ENCODE measurements at places on chromosomes 7 and 10.

DNA sequence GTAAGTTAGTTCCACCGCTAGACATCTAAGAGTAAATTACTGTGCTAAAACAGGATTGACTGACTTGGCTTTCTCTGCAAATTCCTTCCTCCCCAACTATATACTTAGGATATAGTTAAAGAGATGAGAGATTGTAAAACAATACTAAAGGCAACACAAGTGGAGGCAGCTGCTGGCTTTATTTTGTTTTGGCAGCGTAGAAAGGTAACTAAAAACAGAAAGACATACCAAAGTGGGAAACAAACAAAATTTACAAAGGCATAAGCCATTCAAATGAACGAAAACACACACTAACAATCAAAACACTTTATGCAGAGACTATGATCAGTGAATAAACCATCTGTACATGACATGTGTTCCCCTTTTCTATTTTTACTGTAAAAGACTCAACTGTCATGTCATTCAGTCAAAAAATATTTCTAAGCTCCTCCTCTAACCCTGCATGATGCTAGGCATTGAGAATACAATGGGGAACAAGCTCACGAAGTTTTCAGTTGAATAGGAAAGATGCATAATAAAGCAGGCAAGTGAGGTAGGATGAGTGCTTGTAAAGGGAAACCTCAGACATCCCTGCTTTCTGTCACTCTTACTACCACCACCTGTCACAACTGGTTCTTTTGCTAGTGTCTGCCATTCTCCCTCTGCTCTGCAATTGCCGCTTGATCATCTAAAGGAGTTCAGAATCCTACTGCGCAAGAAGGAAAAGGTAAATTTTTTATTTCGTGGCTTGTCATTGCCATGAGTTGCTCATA is 64.2 kb upstream of the COL1A2 start:
- no peak for DNase-seq

- DNase-seq = no peak
Observed at GRCh38 chr7:74344132-74344496, 54.9 kb downstream of the CLIP2 start.

DNA sequence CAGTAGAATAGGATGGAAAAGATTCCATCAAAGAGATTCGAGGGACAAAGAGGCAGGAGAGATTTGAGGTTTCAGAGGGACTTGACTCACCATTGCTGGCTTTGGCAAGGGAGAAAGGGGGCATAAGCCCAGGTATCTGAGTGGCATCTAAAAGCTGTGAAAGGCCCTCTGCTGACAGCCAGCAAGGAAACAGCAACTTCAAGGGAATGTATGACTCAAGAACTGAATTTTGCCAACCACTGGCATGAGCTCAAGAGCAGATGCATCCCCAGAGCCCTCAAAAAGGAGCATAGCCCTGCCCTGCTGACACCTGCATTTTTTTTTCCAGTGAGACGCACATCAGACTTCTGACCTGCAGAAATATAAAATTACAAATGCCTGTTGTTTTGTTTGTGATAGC is 19.6 kb upstream of the ADAM12 start:
- no peak for DNase-seq

DNA sequence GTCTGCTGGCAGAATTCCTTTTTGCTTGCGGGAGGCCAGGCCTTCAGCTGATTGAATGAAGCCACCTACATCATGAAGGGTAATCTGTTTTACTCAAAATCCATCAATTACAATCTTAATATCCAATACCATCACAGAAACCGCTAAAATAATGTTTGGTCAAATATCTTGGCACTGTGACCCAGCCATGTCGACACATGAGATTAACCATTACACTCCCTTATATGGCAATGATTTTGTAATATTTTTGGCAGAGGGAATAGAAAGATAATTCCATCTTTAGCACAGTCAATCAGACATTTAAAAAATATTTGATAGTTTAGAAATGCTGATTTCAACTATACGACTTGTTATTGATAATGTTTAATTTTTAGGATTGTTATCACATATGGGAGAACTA is 36.5 kb upstream of the SLC39A12 start:
- no peak for DNase-seq

GRCh38 chr7:138665669-138666140 is 35.5 kb downstream of the SVOPL start:
- DNase-seq = no peak

DNA sequence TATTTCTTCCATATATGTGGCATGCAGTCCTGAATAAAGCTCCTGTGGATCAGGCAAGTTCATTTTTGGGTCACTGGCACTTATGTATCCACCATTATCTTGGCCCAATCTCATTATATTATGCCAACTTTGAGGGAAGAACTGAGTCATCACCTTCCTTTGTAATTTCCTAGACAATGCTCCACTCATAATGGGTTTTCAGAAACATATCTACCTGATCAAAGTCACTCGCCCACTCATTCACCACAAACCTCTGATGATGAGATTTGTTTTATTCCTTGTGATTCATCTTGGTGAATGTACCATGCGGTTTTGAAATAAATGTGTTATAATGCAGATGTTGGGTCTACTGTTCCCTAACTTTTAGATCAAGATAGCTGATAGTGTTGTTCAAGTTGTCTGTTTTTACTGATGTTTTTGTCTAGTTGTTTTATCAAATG is 525.8 kb downstream of the KIF20B start:
- no peak for DNase-seq

DNA sequence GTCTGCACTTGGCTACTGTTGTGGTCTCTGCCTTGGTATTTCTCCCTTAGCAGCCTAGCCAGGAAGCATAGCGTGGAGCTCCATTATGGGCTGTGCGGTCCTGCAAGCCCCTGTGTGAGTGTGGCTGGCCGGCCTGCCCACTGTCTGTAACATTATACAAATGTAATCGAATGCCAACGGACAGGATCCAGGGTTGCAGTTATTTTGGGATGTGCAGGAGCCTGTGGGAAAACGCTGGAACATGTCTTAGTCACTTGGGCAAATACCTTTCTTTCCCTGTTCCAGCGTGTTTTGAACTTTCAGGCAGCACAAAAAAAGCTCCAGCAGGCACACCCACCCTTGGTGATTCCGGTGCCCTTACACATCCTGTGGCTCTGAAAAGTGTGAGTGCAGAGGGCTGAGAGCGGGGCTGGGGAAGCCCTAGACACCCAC is 29.5 kb downstream of the BAG3 start:
- DNase-seq = no peak

- DNase-seq = peak; percentile 35
Observed at GRCh38 chr7:132004529-132004928, 448.1 kb upstream of the PODXL start.

DNA sequence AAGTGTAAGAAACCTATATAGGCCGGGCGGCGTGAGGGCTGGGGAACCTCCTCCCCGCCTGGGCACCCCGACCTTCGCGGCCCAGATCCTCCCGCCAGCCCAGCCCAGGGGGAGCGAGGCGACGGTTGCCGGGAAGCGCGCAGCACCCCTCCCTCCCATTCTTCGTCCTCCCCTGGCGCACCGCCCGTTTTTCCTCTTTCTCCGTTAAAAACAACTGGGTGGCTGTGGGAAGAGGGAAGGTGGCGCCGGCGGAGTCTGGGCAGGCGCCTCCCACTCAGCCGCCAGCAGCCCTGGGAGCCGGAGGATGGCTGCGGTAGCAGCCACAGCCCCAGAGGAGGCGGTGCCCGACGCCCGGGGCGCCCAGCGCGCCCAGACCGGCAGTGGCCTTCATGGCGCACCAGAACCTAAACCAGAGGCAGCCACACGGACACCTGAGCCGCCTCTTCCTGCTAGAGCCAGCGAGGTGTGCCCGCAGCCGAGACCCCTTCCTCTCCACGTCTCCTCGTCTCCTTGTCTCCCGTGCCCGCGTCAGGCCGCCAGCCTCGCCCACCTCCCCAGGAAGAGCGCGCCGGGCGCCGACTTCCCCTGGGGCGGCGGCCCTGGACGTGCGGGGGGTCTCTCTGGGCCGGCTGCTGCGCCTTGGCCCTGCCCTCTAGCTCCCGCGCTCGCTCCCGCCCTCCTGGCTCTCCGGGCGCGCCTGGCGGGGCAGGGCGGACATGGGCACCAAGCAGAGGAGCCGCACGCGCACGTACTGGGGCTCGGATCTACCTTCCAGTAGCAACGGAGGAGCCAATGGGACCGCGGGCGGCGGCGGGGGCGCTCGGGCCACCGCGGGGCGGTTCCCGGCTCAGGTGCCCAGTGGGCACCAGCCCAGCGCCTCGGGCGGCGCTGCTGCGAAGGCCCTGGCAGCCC is 32.8 kb upstream of the SFTPD start:
- DNase-seq = peak; percentile 28

- no peak for DNase-seq
Observed at GRCh38 chr10:69139961-69140360, 16.0 kb downstream of the VPS26A start.

DNA sequence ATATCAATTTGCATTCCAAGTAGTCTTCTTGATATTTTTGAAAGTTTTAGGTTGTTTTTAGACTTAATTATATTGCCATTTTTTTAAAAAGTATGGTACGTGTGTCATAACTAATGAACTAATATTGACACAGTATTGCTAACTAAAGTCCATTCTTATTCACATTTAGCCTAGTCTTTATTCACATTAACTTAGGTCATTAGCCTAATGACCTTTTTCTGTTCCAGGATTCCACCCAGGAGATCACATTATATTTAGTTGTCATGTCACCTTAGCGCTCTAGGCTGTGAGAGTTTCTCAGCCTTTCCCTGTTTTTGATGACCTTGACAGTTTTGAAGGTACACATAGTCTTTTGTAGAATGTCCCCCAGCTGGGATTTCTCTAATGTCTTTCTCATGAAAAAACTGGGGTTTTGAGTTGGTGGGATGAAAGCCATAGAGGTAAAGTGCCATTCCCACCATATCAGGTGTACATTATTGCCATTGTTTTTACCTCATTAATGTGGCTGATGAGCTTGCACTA is 38.5 kb downstream of the SDHAF3 start:
- no peak for DNase-seq

DNA sequence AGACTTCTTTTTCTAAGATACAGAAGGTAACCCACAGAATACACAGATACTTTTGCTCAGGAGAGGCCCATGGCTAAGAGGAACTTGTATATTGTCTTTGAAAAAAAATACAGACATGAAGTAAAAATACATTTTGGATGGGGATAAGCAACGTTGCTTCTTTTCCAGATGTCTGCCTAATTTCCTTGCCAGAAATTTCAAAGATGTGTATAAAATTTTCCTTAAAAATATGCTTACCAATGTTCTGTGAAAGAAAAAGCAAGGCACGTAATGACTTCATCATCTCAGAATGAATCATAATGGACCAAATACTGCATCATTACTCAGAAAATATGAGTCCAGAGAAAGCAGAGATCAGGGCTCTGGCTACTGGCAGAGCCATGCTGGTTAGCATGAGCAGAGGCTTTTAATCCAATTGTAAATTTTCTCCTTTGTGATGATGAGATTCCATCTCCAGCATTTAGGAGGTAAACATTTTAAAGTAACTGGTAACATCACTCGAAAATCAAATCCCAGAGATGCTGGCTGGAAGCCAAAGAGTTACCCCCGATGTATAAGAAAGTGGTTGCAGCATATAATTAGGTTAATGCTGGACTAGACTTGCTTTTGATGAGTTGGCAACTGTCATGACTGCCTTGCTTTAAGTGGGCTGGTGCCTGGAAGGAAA is 272.5 kb downstream of the SEMA3A start:
- peak; percentile 53 for DNase-seq

DNA sequence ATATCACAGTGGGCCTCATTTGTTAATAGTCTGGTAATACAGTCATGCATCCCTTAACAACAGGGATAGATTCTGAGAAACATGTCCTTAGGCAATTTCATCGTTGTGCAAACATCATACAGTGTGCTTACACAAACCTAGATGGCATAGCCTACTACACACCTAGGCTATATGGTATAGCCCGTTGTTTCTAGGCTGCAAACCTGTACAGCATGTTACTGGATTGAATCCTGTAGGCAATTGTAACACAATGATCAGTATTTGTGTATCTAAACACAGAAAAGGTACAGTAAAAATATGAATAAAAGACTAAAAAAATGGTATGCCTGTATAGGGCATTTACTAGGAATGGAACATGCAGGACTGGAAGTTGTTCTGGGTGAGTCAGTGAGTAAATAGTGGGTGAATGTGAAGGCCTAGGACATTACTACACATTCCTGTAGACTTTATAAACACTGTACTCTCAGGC is 12.0 kb upstream of the RHOBTB1 start:
- no peak for DNase-seq

DNA sequence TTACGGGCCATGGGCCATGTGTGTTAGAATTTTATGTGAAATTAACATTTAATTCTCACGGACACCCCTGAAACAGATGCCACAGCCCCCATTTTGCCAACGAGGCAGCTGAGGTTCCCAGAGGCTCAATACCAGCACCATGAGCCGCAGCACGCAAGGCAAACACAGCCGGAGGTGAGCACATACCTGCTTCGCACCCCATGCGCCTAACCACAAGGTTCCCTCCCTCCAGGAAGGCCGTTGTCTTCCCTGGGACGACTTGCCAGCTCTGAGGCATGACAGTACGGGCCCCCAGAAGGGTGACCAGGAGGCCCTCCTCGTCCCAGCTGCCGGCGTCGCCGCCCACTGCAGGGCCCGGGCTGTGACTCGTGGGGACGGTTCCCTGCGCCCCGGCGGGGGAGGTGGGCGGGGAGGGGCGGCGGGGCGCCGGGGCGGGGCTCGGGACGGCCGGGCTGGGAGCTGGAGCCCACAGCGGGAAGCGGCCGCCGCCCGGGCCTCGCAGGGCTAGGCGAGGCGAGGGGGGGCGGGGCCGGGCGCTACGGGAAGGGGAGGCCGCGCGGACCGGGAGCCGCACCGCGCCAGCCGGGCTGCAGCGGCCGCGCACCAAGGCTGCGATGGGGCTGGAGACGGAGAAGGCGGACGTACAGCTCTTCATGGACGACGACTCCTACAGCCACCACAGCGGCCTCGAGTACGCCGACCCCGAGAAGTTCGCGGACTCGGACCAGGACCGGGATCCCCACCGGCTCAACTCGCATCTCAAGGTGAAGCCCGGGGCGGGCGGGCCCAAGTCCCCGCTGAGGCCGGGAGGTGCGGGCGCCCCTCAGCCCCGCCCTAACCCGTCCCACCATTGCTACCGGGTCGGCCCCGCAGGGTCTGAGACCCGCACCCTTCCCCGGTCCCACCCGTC is at the start of gene CAV2:
Gene CAV2 (plus strand): TSS at position 571 of the 910 bp plus-strand sequence. CDS start 44 bp downstream, at position 615.
- peak; percentile 14 for DNase-seq

- DNase-seq = no peak
Observed at GRCh38 chr10:123555616-123556015, 110.5 kb upstream of the GPR26 start.

GRCh38 chr10:70477661-70478162 is 855 bp upstream of the PALD1 start:
- DNase-seq = no peak

GRCh38 chr10:123687758-123688157 is 21.6 kb downstream of the GPR26 start:
- no peak for DNase-seq

DNA sequence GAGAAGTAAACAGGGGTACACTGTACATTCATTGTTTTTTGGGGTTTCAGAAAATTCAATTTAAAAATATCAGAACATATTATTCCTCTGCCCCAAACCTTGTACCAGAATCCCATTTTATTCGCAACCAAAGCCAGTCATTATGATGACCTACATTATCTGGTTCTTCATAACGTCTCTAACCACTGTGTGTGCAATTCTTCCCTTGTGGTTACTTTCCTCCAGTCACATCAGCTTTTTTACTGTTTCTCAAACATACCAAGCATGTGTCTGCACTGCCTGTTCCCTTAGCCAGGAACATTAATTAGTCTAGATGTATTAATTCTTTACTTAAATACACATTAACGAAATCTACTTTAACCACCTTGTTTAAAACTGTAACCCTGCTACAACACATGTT is 64.8 kb downstream of the THSD7A start:
- DNase-seq = no peak

- peak; percentile 59 for DNase-seq
Observed at GRCh38 chr10:5396556-5397300, 7.9 kb downstream of the TUBAL3 start.
